Ecto neural progenitor cell (in vitro differentiated cells): ENCODE measurements at places on chromosomes 5 and 9.
A peak's percentile ranks its signal among the peaks of the same experiment; 100 is the strongest.

- DNase-seq, result no peak
These were observed 8.7 kb downstream of the RHOBTB3 start for GRCh38 chr5:95739857-95740256.

DNA sequence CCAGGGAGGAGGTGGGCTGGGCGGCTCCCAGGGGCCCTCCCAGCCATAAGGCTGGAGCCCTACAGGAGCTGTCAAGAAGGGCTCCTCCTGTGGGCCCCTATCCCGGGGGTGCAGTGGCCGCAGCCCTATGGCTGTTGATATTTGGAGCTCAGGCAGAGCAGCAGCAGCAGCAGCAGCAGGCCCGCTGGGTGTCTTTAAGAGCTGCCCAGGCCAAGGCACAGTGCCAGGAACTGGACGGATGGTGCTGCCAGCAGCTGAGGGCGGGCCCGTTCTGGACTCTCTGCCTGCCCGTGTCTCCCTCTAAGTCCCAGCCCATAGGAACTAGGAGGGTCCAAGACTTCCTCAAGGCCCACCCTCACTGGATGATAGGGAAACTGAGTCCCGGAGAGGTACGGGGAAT is 3.6 kb downstream of the AK1 start:
- no peak for DNase-seq

GRCh38 chr5:1670351-1670750 is 129.3 kb downstream of the MRPL36 start:
- DNase-seq, result no peak

DNA sequence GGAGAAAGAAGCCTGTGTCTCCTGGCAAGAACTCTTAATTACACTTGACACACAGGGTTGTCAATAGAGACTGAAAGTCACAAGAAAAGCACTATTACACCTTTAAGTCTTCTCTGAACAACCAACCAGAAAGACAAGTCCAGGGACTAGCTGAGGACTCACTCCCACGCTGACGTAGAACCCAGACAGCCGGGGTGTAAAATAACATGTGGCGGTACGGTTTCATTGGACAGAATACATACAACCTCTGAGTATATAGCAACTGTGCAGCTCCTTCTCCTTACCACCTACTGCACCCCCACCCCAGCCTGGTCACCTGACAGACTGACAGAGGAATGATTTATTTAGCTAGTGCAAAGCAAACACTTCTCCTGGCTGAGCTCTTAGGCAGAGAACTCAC is 103.4 kb upstream of the RASEF start:
- no peak for DNase-seq

DNA sequence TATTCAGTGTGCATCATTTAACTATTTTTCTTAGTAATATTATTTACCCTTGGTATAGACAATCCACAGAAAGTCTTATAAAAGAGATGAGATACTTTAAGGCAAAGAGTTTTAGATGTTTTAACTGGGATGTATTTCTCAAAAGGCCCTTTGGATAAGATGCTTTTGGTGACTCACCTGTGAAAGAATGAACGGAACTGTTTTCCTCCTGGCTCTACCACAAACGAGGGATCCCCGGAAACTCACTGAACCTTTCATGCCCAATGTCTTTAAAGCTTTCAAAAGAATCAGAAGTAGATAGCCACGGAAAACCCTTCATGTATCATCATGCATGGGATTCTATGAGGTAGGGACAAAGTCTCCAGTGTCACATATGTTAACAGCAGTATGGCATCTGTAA is 1.6 kb downstream of the ZNF782 start:
- no peak for DNase-seq

GRCh38 chr9:101311758-101312420 is 72.9 kb downstream of the BAAT start:
- DNase-seq, result no peak

- no peak for DNase-seq
These were observed 270.2 kb upstream of the KLF4 start for GRCh38 chr9:107759823-107760166.

DNA sequence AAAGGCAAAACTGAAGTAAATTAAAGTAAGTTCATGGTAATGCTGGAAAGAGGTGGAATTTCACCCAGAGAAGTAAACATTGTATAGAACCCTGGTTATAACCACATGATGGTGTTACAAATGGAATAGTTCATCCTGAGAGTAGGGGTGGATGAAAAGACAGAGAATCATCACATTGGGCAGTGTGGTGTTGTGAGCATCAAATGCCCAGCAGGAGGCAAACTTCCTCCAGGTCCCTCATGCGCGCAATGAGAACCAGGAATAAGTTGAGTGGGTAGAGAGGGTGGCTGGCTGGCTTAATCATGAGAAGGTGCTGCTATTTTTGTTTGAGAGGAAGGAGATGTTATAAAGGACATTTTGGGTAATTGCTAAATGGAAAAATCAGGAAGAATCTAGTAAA is 163.3 kb upstream of the HMHB1 start:
- no peak for DNase-seq

DNA sequence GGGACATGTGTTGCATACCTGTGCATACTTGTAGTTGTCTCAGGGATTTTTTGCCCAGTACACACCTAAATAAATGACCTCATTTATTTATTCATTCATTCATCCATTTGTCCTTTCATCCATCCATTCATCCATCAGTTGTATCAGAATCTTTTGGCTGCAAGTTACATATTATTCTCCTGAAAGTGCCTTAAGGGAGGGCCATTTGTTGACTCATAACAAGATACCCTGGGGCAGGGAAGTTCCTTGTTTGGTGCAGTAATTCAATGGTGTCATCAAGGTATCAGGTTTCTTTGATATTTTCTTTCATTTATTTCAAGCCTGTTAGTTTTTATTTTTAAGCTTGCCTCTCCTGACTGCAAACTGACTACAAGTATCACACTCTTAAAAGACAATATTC is 597.9 kb upstream of the TLE4 start:
- no peak for DNase-seq

DNA sequence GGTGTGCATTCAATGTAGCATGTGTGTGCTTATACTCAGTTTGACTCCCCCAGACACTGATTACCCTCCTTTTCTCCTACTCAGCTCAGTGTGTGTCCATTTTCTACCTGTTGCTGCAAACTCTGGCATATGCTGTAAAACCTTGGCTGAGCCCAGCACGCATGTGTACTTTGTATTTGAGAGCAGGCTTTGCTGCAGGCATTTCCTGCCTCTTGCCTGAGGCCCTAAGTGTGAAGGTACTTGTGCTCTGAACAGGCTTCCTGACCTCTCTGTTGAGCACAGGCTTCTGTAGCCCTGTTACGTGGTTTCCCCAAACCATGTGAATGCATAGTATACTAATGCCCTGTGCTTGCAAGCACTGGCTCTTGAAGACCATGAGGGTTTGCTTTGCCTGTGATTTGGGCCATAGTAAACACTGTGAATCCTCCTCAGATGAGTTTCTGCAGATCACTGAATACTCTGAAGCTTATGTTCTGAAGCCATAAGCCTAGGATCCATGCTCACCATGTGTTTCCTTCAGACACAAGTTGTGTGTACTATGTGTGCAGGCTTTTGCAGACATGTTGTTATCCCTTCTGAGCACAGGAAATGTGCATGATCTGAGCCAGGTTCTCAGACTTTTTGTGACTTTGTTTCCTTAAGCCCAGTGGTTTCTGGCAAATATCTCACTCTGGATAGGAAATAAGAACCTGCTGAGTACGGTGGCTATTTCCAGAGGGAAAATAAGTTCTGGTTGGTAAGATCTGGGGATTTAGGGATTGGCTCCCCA is 124.9 kb upstream of the RUSC2 start:
- no peak for DNase-seq

DNA sequence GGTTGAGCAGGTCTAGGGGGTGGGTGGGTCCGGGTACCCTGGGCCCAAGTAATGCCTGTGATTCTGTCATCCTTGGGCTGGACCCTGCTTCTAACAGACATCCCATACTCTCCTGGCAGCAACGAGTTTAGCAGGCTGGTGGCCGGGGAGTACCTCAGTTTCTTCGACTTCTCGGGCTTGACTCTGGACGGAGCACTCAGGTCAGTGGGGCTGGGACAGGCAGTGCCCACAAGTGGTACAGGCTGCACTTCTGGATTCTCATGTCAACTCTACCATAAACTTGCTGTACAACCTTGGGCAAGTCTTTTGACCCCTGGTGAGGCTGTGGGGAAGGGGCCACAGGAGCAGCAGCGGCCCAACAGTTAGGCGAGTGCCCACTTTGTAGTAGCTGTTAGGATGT is 21.8 kb downstream of the PSD2 start:
- no peak for DNase-seq

GRCh38 chr5:67619235-67619634 is 422.6 kb upstream of the CD180 start:
- DNase-seq, result no peak

- peak; percentile 68 for DNase-seq
These were observed 932 bp downstream of the SLC12A2 start for GRCh38 chr5:128084228-128085167.

- no peak for DNase-seq
These were observed 152.1 kb downstream of the GNAQ start for GRCh38 chr9:77879437-77879943.

DNA sequence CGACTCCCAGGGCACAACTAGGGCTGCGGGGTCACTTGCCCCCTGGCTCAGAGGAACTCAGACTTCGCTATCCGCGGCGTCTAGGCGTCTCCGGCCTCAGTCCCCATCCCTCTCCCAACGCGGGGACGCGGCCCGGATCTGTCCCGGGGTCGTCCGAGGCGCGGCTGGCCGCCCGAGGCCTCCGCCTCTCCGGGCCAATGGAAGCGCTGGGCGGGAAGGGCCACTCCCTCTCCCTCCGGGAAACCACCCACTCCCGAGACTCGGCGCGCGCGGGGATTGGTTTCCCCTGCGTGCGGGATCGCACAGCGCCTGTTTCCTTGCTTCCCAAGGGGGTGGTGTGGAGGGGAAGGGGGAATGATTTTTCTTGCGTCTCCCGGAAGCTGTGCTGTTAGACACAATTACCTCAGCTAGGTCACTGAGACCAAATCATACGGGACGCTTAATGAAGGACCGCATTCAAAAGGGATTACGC is 38.3 kb downstream of the NR2F1 start:
- DNase-seq, result peak; percentile 88

DNA sequence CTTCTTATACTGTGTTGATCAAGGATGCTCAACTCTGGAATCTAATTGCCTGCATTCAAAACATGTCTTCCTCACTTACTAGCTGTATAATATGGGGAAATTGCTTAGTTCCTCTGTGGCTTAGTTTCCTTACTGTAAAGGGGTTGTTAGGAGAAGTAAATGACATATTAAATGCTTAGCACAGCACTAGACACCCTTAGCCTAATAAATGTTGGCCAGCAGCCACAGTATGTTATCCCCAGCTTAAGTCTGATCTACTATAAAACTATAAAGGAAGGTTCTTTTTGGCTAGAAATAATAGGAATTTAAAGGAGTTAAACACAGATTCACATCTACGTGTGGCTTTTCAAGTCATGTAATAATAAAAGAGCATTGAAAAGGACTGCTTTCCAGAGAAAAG is 232.4 kb downstream of the PCSK1 start:
- no peak for DNase-seq

DNA sequence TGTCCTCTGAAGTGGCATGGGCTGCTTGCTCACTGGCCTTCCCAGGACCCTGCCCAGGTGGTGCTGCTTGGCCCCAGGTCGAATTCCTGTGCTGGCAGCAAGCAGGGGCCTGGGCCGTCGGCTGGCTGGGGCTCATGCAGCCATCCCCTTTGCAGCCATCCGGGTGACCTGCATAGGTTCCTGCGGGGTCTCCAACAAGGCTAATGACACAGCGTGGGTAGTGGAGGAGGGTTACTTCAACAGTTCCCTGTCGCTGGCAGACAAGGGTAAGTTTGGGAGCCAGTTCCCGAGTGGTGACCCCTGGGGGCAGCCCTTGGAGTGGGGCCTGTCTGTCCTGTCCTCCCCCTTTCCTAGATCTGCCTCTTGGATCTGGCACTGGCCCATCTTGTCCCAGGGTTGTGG is 6.1 kb upstream of the EHMT1 start:
- no peak for DNase-seq

DNA sequence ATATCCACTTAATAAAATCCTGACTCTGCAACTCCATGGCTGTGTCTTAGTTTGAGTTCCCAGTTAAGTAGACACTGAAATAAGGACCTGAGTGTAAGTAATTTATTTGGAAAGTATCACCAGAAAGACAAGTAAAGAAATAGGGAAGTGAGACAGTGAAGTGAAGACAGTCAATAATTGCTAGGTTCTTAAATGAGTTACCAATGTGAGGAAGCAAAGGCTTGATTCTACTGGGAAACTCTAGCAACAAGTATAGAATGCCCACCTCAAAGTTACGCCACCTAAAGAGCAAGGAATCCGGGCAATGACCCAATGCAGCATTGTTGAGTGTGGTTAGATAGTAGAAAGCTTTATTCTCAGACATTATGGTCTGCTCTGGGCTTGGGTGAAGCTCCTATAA is 383.9 kb downstream of the TLR4 start:
- no peak for DNase-seq

DNA sequence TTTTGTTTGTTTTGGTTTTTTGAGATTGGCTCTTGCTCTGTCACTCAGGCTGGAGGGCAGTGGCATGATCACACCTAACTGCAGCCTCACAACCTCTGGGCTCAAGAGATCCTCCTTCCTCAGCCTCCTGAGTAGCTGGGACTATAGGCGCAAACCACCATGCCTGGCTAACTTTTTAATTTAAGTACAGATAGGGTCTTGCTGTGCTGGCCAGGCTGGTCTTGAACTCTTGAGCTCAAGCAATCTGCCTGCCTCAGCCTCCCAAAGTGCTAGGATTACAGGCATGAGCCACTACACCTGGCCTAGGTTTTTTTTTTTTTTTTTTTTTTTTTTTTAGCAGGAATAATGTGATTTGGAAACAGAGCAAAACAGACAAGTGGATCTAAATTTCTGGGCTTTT is 37.6 kb downstream of the MARCHF6 start:
- DNase-seq, result no peak

GRCh38 chr5:154318691-154319090 is 127.1 kb upstream of the SAP30L start:
- no peak for DNase-seq

DNA sequence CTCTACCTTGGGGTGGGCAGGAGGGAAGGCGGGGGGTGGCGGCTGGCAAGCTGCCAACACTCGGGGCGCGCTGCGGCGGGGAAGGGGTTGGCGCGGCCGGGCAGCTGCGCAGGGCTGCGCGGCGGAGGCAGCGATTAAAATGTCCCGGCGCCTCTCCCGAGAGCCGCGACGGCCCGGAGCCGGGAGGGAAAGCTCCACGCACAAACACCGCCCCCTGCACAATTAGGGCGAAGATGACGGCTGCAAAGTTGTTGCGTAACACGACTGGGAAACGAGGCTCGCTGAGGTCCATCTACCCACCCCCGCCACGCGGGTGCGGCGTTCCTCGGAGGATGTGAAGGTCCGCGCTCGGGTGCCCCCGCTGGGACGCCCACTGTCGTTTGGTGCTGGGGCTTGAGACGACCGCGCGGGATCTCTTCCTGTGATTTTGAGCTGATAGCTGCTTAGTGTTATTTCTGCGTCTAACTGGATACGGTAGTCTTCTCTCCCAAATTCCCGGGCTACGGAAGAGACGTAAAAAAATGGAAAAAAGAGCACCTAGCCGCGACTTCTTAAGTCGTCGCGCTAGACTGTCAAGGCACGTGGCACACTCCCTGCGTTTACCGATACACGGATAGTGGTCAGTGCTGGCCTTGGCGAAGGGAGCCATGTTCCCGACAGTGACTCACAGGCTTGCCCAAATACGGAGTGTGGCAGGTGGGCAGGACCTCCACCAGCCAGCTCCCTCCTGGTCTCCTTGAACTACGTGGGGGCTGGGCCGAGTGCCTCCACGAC is 958 bp upstream of the NFIL3 start:
- peak; percentile 64 for DNase-seq
